Suppressor macrophage treated with lipopolysaccharide for 4 hours (primary cell): ENCODE measurements at places on chromosomes 13 and 19.
A peak's percentile ranks its signal among the peaks of the same experiment; 100 is the strongest.

DNA sequence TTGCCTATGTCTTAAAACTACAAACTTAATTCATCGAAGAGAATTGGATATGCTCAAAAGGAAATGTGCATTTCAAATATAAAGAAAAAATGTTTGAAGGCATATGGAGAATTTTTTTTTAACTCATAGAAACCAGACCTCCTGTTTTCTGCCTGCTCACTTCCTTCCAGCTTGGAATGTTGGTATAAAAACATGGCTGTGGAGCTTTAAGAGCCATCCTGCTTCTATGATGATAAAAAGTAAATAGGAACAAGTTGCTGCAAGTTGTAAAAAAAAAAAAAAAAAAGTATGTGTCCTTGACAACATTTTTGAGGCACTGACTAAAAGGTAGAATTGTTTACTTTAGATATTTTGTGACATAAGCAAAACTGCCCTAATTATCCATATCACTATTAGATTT, 1230.7 kb downstream of the PCDH9 start:
- DNase-seq = no peak

- no peak for DNase-seq
These were observed 46.6 kb downstream of the PIN1 start for GRCh38 chr19:9881720-9882119.

DNA sequence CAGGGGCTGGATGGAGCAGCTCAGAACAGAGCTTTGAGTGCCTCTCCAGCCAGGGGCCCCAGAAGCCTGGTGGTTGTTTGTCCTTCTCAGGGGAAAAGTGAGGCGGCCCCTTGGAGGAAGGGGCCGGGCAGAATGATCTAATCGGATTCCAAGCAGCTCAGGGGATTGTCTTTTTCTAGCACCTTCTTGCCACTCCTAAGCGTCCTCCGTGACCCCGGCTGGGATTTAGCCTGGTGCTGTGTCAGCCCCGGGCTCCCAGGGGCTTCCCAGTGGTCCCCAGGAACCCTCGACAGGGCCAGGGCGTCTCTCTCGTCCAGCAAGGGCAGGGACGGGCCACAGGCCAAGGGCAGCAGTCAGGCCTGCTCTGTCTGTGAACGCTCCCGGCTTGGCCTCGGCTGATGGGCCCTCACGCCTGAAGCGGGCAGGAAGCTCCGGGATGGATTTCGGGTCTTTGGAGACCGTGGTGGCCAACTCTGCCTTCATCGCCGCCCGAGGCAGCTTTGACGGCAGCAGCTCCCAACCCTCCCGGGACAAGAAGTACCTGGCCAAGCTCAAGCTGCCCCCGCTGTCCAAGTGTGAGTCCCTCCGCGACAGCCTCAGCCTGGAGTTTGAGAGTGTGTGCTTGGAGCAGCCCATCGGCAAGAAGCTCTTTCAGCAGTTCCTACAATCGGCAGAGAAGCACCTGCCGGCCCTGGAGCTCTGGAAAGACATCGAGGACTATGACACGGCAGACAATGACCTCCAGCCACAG, at the start of gene GRK1:
GRK1 (plus strand) TSS at position 269 of the 751 bp plus-strand sequence; CDS start at position 437, 168 bp downstream.
- no peak for DNase-seq

GRCh38 chr13:49791711-49792549, 552 bp downstream of the KPNA3 start:
- peak; percentile 27 for DNase-seq

GRCh38 chr19:32599736-32600157, 18.8 kb downstream of the PDCD5 start:
- DNase-seq = peak; percentile 67

GRCh38 chr19:13681509-13681908, 82.8 kb upstream of the MRI1 start:
- no peak for DNase-seq

GRCh38 chr13:110546926-110547325, 14.6 kb downstream of the RAB20 start:
- DNase-seq = peak; percentile 80

GRCh38 chr19:34662919-34663318, 14.0 kb downstream of the SCGB2B2 start:
- DNase-seq = peak; percentile 12

GRCh38 chr13:109422161-109422560, 364.2 kb downstream of the IRS2 start:
- peak; percentile 29 for DNase-seq

DNA sequence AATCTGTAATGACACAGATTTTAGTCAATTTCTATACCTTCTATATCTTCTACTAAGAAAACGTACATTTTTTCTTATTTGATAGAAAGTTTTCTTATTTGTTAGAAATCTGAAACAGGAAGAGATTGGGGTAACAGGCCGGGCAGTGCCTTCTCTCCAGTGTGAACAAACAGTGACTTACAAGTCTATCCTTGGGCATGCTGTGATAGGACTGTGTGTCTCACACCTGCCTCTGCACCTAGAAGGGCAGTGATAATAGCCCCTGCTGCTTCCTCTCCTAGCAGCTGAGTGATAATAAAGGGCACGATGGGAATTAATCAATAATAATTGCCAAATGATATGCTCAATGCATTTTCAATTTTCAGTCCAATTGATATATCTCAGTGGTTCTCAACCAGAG, 1.4 kb downstream of the TMEM272 start:
- no peak for DNase-seq

DNA sequence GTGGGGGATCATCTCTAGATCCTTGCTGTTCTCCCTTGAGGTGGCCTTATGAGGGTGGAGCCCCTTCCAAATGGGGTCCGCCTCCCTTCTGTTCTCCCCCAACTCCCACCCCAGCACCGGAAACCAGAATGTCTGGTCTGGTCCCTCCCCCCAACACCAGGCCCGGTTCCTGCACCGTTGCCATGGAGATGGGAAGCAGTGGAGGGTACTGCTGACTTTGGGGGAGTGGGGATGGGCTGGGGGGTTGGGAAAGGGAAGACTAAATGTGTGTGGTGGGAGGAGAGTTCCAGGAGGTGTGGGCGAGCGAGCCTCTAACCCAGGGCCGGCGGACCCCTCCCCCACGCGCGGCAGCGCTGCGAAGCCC, 1.7 kb downstream of the SHANK1 start:
- no peak for DNase-seq

DNA sequence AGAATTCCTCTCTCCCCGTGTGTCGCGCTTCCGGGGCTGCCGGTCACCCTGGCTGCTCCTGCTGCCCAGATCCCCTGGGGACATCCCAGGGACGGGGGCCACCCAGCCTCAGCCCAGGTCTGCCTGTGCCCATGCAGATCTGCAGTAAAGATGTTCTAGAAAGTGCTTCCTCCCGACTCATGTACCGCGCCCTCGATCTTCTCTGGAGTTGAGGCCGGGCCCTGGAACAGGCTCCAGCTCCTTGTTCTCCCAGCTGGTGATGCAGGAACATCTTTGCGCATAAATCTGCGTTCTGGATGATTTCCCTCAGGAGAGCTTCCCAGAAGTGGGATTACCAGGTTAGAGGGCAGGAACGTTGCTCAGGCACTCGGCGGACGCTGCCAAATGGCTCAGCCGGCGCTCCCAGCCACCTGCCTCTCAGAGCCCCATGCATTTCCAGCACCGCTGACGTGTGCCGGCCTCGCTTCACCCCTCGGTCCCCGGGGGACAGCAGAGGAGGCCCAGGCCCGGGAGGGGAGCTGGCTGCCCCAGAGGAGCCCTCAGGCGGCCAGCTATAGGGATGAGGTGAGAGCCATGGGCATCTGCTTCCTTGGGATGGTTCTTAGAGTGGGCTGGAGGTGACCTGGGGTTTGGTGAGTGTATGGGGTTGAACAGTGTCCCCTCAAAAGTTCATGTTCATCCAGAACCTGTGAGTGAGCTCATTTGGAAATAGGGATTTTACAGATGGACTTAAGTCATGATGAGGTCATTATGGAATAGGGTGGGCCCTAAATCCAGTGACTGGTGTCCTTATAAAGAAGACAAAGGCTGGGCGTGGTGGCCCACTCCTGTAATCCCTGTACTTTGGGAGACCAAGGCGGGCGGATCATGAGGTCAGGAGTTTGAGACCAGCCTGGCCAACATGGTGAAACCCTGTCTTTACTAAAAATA, 42.6 kb downstream of the CRTC1 start:
- DNase-seq = no peak

DNA sequence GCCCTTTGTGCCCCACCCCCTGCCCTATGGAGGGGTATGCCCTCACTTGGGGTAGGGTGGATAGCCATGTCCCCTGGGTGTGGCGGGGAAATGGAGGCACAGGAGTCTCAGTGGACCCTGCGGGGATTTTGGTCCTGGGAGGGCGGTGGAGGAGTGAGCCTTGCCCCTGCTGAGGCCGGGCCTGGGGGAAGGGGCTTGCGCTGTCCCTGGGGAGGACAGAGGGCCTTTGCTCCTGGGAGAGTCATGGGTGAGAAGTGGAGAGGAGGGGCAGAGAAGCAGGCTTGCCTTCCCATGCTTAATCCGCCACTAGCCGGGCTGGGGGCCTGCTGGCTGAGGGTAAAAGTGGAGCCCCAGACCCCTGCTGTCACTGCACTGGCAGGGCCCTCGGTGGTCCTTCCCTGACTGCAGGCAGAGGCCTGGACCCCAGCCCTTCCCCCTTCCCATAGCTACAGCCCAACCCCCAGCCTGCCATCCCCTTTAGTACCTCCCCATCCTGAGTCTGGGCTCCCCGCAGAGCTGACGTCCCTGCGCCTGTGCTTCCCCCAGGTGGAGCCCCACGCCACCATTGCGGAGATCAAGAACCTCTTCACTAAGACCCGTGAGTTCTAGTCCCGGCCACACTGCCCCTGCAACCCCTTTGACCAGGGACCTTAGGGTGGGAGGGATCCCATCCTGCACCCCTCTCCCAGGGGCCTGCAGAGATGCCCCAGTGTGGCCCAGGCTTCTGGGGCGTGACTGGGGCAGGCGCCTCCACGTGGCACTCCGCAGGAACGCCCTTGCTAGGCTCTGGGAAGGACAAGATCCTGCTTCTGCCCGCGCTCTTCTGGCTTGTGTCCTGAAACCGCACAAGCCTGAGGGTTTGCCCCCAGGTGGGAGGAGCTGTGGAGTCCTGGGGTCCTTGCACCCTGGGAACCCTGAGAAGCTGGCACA, 8.9 kb downstream of the NDUFB7 start:
- DNase-seq = no peak

DNA sequence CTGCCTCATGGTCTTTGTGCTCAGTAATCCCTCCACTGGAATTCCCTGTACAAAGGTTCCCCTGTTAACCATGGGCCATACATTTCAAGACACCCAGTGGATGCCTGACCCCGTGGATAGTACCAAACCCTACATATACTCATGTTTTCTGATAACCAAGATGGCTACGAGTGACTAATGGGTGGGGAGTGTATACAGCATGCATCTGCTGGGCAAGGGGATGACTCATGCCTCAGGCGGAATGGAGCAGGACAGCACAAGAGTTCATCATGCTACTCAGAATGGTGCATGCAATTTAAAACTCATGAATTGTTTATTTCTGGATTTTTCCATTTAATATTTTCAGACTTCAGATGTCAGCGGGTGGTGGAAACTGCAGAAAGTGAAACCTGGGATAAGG, 13.3 kb upstream of the FGF9 start:
- no peak for DNase-seq

DNA sequence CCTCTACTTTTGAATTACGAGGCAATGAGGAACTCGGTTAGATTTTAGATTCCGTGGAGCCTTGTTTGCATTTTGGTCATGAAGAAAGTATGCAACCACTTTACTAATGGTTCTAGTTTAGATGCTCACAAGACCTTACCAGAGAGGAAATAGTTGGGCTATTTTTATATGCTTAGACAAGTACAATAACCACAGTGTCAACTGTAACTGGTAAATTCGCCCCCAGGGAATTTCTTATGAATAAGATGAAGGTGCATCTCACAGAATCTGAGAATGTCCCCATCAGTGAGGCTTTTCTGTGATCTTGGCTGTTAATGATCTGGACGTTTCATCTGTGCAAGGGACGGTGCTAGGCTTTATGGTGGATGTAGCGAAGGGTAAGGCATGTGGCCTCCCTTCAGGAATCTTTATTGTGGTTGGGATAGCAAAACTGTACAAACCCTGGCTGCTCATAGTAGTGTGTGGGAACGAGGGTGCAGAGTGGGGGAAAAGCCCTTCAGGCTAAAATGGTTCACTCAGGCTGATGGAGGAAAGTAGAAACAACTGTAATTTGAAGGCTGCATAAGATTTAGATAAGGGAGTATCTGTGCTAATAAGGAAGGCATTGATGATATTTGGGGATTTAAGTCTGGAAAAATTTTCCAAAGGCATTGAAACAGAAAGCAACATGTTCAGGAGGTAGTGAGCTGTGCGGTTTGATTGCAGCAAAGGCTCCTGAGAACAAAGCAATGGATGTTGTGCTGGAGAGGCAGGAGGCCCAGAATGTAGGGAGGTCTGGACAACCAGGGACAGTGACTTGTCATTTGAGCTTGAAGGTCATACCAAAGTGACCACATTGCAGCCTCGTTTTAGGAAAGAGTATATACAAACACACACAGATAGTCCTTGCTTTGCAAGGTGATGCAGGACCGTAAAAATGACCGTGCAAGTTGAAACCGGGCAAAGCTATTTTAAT, 28.4 kb downstream of the UBAC2 start:
- DNase-seq = peak; percentile 70

DNA sequence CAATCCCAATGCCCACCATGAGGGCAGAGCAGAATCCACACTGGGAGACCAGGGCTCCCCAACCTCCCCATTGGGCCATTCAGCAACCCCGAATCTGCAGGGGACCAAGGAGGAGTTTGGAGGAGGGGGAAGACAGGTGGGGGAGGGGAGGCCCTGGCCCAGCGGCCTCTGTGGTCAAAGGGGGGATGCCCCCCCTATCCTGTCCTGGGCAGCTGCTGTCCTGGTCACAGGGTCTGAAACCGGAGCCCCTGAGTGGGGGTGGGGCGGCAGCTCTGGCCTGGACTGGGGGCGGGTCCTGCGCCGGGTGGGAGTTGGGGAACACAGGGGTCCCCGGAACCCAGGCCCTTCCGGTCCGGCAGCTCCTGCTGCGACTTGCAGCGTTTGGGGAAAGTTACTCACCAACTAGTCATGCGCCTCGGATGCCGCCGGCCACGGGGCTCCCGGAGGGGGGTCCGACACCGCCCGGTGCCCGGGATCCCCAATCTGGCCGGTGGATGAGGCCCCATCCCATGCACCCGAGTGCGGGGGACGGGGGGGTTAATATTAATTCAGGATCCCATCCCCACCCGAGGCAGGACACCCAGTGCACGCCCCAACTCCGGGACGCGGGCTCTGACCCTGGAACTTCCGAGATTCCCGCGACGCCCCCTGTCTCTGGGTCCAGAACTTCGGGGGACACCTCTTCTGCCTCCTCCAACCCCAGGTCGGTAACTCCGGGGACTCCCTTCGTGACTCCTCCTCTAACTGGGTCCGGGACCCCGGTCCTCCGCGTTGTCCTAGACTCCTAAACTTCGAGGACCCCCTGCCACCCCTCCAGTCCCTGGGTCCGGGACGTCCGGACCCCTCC, 872 bp downstream of the HOMER3 start:
- DNase-seq = peak; percentile 46
